ENCODE measurements at places on chromosomes 4 and X.

DNA sequence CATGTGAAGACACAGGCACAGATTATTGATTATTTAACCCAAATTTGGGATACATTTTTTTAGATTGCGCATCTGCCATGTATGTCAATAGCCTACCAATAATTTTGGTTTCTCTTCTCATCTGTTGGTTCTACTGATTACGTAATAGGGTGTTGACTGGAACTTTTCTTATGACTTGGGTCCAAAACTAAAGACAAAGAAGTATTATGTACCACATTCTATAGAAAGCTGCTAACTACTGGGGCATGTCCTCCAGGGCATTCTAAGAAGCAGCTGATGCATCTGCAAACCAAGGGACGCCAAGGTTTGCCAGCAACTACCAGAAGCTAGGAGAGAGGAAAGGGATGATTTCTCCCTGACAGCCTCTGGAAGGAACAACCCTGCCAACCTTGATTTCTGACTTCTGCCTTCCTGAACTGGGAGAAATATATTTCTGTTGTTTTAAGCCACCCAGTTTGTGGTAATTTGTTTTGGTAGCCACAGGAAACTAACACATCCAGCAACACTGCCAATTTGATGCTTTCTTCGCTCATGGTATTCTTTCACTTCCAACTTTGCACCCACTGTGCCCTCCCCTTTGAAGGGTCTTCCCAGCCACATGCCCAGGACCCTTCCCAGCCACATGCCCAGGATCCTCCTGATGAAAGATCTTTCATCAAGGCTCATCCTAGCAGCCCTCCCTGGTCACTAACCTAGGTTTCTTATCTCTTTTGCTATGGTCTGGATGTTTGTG, 15.9 kb upstream of the TLR1 start:
- no peak for DNase-seq

DNA sequence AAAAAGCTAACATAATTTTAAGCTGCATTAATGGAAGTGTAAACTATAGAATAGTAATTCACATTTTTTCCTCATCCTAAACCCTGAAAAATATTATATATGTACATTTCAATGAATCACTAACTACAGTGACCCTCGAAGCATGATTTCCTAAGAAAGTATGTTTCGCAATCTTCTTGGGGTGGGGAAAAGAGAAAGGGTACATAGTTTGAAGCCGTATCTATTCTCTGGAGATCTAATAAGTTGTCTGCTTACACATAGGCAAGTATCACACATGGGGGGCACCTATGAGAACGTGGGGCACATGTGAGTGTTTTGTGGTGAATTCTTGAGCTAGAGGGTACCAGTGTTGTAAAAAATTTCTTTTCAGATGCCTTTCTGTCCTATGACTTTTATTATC, 71.2 kb downstream of the JADE1 start:
- DNase-seq, result no peak

GRCh38 chrX:68698942-68699341, 51.5 kb downstream of the STARD8 start:
- DNase-seq, result no peak

GRCh38 chr4:74117024-74117534, 18.1 kb upstream of the CXCL2 start:
- no peak for DNase-seq

DNA sequence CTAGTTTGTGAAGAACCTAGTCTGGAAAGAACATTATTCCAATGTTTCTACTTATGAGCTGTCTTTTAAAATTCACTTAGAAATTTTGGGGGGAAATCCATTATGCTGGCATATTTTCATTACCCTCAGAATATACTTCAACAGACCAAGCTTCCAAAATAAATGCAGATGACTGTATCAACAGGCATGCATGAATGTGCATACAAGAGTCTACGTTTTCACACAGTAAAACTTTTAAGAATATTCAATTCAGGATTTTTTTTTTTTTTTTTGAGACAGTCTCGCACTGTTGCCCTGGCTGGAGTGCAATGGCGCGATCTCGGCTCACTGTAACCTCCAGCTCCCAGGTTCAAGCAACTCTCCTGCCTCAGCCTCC, 49.7 kb downstream of the ABCG2 start:
- no peak for DNase-seq

DNA sequence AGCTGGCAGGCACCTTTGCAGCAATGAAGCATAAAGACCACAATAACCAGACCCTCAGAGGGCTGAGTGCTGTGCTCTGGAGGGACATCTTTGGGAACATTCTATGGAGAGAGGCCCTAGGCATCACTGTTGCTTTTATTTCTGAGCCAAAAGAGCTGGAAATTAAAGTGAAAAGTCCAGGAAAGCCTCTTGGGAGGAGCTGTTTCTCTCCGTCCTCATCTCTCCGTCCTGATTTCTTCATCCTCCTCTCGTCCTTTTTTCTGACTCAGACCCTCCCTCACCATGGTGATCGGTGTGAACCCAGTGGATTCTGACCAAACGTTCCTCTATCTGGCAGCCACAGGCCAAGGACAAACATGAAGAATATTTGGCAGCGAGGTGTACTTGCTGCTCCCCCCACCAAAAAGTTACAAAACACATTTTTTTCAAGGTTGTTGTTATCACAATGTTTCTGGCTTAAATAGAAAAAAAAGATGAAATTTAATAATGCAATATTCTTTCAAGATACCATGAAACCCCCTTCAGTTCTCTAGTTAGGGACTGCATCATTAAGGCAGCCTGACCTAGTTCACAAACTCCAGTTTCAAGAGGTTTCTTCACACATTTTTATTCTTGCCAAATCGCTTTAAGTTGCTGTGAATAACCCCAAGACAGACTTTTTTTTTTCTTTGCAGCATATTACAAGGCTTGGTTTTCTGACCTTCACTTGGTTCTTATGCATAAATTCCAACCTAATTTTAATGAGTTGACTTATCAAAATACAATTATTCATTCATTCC, 80.2 kb downstream of the SCD5 start:
- no peak for DNase-seq

- DNase-seq, result no peak
Observed at GRCh38 chrX:43661521-43662240, 5.6 kb downstream of the MAOA start.
